ENCODE measurements at places on chromosomes 1 and 21.

DNA sequence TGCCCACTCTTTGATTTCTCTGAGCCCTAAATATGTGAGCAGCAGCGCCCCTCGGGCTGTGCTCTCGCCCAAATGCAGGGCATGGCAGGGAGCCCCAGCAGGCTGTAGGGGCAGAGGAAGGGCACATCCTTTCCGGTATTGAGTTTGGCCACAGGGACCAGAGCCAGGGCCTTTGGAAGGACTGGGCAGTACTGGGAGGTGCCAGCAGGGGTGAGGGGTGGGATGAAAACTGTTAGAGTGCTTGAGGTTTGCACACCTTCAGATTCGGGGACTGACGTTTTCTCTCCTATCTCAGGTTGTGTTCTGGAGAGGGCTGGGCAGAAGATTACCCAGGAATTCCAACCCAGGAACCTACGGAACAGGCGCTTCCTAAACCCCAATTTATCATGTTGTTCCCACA, 2.2 kb upstream of the ATP1A2 start:
- no peak for DNase-seq

DNA sequence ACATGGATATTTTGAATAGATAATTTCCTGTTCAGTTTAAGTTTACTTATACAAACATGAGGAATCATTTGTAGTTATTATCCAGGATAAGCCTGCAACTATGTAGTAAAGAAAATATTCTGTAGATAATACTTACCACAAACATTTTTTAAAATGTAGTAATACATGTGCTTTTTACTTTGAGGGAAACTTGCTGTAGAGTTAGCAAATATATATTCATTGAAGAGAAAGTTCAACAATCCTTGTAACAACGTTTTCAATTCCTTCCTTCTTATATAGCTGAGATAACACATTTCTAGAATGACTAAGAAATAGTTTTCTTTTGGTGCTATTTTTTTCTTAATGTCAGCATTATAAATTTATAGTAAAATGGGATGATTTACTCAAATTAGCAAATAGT, 664.6 kb upstream of the ADAMTS5 start:
- no peak for DNase-seq

- no peak for DNase-seq
These were observed 137.3 kb downstream of the PGBD5 start for GRCh38 chr1:230288641-230289349.

DNA sequence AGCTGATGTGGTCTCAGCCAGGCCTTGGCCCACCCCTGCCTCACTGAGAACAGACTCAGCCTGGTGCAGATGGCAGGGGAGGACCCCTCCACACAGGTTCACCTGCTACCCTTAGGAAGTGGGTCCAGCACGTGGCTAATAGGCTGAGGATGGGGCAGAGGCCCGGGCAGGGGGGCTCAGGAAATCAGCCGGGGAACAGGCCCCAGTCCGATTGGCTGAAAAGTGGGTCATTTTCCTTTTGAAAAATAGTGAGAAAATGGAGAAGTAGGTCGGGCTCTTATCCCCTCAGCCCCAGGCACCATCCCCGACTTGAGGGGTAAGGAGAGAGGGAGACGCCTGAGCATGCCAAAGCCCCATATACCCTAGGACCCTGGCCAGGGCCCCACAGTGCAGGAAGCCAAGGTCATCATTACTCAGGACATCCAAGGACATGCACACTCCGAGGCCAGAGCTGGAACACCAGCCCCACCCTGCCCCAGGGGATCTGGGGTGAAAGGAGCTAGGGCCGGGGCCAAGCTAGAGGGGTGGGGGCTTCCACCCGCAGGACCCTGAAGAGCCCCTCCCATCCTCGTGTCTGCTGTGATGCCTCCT, 11.0 kb downstream of the DLGAP3 start:
- no peak for DNase-seq

DNA sequence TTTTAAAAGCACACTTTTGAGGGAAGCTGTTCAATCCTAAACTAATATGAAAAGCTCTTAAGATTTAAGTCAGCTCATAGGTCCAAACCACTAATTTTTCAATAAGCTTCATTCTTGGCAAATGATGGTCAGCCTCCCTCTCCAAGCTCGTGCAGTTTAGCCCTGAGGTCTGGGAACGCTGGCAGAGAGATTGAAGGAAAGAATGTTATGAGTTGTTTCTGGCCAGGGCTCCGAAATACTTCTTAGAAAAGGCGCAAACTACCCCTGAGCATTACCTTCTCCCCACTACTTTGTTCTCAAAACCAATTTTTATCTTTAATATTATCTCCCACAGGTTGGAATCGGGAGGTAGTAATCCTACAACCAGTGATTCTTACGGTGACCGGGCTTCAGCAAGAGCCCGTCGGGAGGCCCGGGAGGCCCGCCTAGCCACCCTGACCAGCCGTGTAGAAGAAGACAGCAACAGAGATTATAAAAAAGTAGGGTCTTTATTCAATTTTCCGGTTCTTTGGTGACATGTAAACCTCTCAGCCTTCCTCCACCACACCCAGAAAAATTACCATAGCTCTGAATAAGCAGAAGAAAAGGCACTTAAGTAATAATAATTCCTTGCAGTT, 147.7 kb downstream of the SYT2 start:
- DNase-seq = no peak

DNA sequence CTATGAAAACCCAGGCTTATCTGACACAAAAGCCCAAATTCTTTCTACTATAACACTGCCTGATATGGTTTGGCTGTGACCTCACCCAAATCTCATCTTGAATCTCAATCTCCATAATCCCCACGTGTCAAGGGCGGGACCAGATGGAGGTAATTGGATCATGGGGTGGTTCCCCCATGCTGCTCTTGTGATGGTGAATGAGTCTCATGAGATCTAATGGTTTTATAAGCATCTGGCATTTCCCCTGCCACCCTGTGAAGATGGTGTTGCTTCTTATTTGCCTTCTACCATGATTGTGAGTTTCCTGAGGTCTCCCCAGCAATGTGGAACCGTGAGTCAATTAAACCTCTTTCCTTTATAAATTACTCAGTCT, 123.3 kb upstream of the USP24 start:
- DNase-seq = no peak

DNA sequence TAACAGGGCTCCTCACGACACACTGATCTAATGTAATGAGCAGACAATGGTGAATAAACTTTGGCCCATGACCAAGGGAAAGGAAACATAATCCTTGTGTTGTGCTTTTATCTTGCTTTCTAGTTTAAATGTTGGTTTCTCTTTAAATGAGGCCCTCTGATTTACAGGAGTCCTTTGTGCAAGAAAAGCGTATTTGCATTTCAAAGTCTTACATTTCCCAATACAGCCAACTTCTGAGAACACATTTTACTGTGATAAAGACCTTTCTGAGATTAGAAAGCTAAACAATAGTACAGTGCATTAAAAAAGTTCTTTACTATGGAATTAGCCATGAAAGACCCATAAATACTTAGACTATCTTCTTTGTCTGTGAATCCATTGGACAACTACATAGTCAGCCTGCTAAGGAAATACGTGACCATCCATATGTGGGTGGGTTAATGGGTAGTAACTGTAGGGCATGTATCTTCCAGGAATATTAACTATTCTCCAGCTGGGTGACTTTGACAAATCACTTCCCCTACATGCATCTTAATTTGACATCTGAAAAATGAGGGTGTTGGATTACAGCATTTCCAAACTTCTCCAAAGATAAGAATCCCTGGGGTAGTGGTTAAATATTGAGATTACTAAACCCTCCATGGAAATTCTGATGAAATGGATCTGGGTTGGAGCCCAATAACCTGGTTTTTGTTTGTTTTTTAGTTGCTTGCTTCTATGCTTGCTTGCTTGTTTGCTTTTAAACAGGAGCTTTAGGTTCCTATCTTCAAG, 50.3 kb upstream of the USP1 start:
- DNase-seq = no peak

- no peak for DNase-seq
These were observed 943 bp upstream of the KIAA0040 start for GRCh38 chr1:175193527-175193910.
